Adrenal gland (tissue), 19 donors: ENCODE measurements at places on chromosomes 11 and 22. TPM values are rescaled to one million over a fixed set of nuclear protein-coding genes. Genes with fewer than 3 reads are reported as not detected.

- no peak overlapping the region for H3K4me3 ChIP-seq
- H3K4me1 ChIP-seq: no peaks in the 10 kb centered on the region
- no peaks in the 10 kb centered on the region for H3K27me3 ChIP-seq
- no peaks in the 10 kb centered on the region for H3K36me3 ChIP-seq
- H3K27ac ChIP-seq: no peak overlapping the region
Observed at GRCh38 chr11:70739811-70740487, 341.6 kb downstream of the CTTN start.

The EMSY gene
- polyA plus RNA-seq: 7.2 TPM

DNA sequence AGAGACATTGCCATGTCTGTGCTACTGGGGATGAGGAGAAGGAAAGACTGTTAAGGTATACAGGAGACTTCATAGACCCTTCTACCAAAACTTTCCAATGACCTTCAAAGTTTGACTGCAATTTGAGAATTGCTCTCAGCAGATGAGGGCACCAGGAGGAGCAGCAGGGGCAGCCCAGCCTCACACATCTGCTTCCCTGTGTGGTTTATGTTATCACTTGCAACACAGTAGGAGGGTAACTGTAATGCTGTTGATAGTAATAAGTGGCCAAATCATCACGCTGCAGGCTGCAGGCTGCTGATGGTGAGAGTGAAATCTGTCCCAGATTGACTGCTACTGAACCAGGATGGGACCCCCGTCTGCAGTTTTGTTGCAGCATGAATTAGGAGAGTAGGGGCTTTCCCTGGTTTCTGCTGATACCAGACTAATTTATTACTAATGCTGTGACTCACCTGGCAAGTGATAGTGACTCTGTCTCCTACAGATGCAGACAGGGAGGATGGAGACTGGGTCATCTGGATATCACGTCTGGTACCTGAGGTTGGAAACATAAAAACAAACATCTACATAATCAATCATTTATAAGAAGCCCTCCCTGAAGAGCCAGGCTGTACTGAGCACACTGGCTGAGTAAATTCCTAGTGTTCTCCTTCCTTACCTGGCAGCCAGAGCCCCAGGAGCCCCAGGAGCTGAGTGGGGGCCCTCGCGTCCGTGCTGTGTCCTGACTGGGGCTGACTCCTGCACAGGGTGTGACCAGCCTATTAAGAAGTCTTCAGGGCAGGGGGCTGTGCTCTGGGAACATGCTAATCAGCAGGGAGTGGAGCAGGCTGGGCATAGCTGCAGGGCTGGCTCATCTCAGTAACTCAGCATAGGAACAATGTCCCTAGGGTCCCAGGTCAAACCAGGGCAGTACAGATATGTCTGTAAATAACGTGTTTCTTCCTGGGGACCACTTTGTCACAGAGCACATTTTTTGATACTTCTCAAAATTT, 74.4 kb downstream of the GAB4 start:
- H3K4me1 ChIP-seq: no peaks in the 10 kb centered on the region
- H3K36me3 ChIP-seq: no peaks in the 10 kb centered on the region
- peaks cover 6% of the 10 kb centered on the region for H3K27me3 ChIP-seq
- no peak overlapping the region for H3K27ac ChIP-seq
- DNase-seq: no peak

- H3K4me1 ChIP-seq: peaks cover 54% of the 10 kb centered on the region
- no peak overlapping the region for H3K27ac ChIP-seq
- DNase-seq: no peak
- no peak overlapping the region for H3K4me3 ChIP-seq
- H3K36me3 ChIP-seq: no peaks in the 10 kb centered on the region
Observed at GRCh38 chr11:65560555-65561418, 2.6 kb upstream of the LTBP3 start.

GRCh38 chr11:44531116-44531504, 34.4 kb upstream of the CD82 start:
- H3K36me3 ChIP-seq: no peaks in the 10 kb centered on the region
- DNase-seq: no peak
- H3K4me1 ChIP-seq: no peaks in the 10 kb centered on the region
- no peak overlapping the region for H3K27ac ChIP-seq
- H3K27me3 ChIP-seq: no peaks in the 10 kb centered on the region

GRCh38 chr11:43748095-43748494, 67.6 kb downstream of the HSD17B12 start:
- H3K4me3 ChIP-seq: no peak overlapping the region
- no peaks in the 10 kb centered on the region for H3K27me3 ChIP-seq
- H3K36me3 ChIP-seq: no peaks in the 10 kb centered on the region
- no peaks in the 10 kb centered on the region for H3K4me1 ChIP-seq
- H3K27ac ChIP-seq: no peak overlapping the region
- no peak for DNase-seq

The RTN4R gene
- 1.1 TPM for polyA plus RNA-seq

- no peaks in the 10 kb centered on the region for H3K36me3 ChIP-seq
- H3K27me3 ChIP-seq: no peaks in the 10 kb centered on the region
- no peak overlapping the region for H3K27ac ChIP-seq
- H3K4me1 ChIP-seq: no peaks in the 10 kb centered on the region
- DNase-seq: no peak
- no peak overlapping the region for H3K4me3 ChIP-seq
Observed at GRCh38 chr11:74345420-74345819, 34.0 kb upstream of the P4HA3 start.
